ENCODE measurements at places on chromosomes 11 and 22. TPM values are rescaled to one million over a fixed set of nuclear protein-coding genes. Genes with fewer than 3 reads are reported as not detected.

- no peaks in the 10 kb centered on the region for H3K27me3 ChIP-seq
- H3K27ac ChIP-seq, result peak overlapping the region; percentile 7
- peak; percentile 57 for DNase-seq
- H3K4me1 ChIP-seq, result peaks cover 57% of the 10 kb centered on the region
- no peak overlapping the region for H3K4me3 ChIP-seq
Observed at GRCh38 chr11:14443638-14444037, 56.0 kb downstream of the COPB1 start.

DNA sequence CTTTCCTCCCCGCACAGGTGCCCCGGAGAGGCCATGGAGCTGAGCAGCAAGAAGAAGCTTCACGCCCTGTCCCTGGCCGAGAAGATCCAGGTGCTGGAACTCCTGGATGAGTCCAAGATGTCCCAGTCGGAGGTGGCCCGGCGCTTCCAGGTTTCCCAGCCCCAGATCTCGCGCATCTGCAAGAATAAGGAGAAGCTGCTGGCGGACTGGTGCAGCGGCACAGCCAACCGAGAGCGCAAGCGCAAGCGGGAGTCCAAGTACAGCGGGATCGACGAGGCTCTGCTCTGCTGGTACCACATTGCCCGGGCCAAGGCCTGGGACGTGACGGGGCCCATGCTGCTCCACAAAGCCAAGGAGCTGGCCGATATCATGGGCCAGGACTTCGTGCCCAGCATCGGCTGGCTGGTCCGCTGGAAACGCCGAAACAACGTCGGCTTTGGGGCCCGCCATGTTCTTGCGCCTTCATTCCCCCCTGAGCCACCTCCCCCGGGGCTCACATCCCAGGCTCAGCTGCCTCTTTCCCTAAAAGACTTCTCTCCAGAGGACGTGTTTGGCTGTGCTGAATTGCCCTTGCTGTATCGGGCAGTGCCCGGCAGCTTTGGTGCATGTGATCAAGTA lies 1.3 kb downstream of the TIGD3 start:
- DNase-seq, result peak; percentile 82
- H3K36me3 ChIP-seq, result peaks cover 4% of the 10 kb centered on the region
- peaks cover 5% of the 10 kb centered on the region for H3K4me1 ChIP-seq
- no peak overlapping the region for H3K27ac ChIP-seq
- H3K27me3 ChIP-seq, result no peaks in the 10 kb centered on the region

- no peaks in the 10 kb centered on the region for H3K4me1 ChIP-seq
- H3K36me3 ChIP-seq, result no peaks in the 10 kb centered on the region
- H3K4me3 ChIP-seq, result no peak overlapping the region
- H3K27me3 ChIP-seq, result peaks cover 20% of the 10 kb centered on the region
- H3K27ac ChIP-seq, result no peak overlapping the region
Observed at GRCh38 chr11:93652679-93653078, 8.8 kb upstream of the CEP295 start.

DNA sequence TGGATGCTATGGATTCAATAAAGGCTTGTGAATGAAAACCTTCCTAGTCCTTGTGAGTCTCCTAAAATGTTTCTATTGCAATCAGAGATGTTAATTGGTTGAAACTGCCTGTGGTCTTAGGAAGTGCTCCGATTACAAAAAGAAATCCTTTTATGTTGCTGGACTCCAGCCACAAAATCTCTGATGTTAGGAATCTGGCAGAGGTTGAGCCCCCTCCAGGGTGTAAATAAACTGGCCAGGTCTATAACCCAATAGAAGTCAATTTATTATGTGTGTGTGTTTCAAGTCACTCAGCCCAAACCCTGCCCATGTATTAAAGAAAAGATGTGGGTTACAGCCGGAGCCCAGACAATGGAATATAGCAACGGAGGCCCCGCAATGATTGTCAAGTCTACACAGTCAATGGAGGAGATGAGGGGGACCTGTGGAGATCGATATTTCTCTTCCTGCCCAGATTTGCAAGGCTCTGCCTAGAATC lies 218.1 kb upstream of the SORL1-AS1 start:
- peaks cover 38% of the 10 kb centered on the region for H3K4me1 ChIP-seq
- no peak overlapping the region for H3K4me3 ChIP-seq
- H3K27ac ChIP-seq, result no peak overlapping the region
- H3K27me3 ChIP-seq, result no peaks in the 10 kb centered on the region
- H3K36me3 ChIP-seq, result no peaks in the 10 kb centered on the region

GRCh38 chr11:1059759-1060158 lies 14.9 kb upstream of the MUC2 start:
- H3K4me3 ChIP-seq, result no peak overlapping the region
- H3K27me3 ChIP-seq, result no peaks in the 10 kb centered on the region
- no peak overlapping the region for H3K27ac ChIP-seq
- 0 out of 2 replicates have a peak, but pooled peaks cover 6% of the 10 kb centered on the region for H3K4me1 ChIP-seq

GRCh38 chr11:47060807-47061206 lies 115.9 kb downstream of the ARFGAP2 start:
- H3K4me1 ChIP-seq, result peaks cover 17% of the 10 kb centered on the region
- no peak overlapping the region for H3K4me3 ChIP-seq
- H3K36me3 ChIP-seq, result no peaks in the 10 kb centered on the region

DNA sequence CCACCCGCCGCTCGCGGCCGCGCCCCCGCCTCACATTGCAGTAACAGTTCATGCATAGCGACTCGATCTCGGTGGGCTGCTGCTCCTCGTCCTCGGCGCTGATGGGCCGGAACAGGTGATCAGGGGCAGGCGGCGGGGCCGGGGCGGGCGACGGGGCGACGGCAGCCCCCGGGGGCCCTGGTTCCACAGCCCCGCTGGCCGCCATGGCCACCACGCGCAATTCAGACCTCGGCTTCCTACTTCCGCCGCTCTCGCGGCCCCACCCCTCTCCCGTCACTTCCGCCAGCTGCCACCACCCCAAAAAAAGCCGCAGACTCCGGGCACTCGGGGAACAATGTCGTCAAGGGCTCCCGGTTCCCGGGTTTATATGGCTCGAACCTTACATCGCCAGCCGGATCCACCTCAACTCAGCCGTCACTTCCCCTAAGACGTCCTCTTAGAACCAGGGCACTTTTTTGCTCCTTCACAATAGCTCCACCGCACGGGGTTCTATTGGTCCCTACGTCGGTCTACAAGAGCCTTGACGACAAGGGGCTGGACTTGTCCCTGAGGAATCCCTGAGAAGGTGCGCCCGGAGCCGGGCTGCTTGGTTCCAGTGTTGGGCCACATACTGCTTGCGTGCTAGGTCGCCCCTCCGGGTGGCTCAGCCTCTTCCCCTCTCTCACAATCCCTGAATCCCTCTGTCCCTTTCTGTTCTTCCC lies at the start of gene ZPR1:
ZPR1 (minus strand) TSS at position 238 of the 701 bp plus-strand sequence; CDS start at position 205, 33 bp downstream.
- peak within 1 kb of the TSS; percentile 82 for H3K27ac ChIP-seq
- H3K4me3 ChIP-seq, result peak within 1 kb of the TSS; percentile 97
- H3K36me3 ChIP-seq, result peaks cover 32% of the 10 kb centered on the region
- peaks cover 24% of the 10 kb centered on the region for H3K4me1 ChIP-seq
- no peaks in the 10 kb centered on the region for H3K27me3 ChIP-seq

DNA sequence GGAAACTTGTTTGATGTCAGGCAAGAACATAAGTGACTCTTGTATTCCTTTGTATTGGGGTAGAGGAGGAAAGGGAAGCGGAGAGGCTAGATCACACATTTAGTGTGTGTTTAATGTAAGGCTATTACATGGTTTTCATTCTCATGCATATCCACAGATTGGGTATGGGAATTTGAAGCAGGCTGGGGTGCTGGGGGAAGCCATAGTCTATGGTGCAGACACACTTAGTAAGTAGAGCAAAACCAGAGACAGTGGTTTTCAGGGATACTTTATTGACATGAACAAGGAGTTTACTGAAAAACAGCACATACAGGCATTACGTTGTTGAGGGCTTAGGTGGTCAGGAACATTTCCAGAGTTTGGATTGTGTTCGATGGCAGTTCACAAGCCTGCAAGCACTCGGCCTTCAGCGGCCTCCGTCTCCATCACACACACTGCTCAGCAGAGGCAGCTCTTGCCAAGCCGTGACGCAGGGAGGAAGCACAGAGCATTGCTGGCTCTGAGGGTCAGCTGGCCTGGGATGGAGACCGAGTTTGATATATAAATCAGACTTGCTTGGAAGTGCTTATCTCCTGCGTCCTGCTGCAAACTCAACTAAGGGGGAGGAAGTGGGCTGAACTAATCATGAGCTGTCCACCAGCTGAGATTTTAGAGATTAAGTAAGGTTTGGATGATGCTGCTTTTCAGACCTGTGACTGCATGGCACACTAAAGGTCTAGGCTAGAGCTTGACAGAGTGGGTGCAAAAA lies 25.3 kb downstream of the SCN3B start:
- H3K36me3 ChIP-seq, result no peaks in the 10 kb centered on the region
- H3K4me1 ChIP-seq, result peaks cover 23% of the 10 kb centered on the region
- H3K27me3 ChIP-seq, result no peaks in the 10 kb centered on the region

GRCh38 chr22:45970705-45971407 lies 6.1 kb downstream of the WNT7B start:
- peak overlapping the region; percentile 63 for H3K4me3 ChIP-seq
- no peak overlapping the region for H3K27ac ChIP-seq
- H3K27me3 ChIP-seq, result peaks cover 42% of the 10 kb centered on the region

GRCh38 chr11:117313091-117313490 lies 3.0 kb downstream of the BACE1 start:
- H3K27me3 ChIP-seq, result no peaks in the 10 kb centered on the region
- H3K36me3 ChIP-seq, result no peaks in the 10 kb centered on the region
- H3K27ac ChIP-seq, result no peak overlapping the region
- H3K4me3 ChIP-seq, result no peak overlapping the region
- peaks cover 25% of the 10 kb centered on the region for H3K4me1 ChIP-seq
- DNase-seq, result no peak

GRCh38 chr22:26364066-26365015 lies 64.7 kb upstream of the ASPHD2 start:
- no peak overlapping the region for H3K27ac ChIP-seq
- no peaks in the 10 kb centered on the region for H3K27me3 ChIP-seq
- H3K4me1 ChIP-seq, result peaks cover 19% of the 10 kb centered on the region
- DNase-seq, result peak; percentile 90

DNA sequence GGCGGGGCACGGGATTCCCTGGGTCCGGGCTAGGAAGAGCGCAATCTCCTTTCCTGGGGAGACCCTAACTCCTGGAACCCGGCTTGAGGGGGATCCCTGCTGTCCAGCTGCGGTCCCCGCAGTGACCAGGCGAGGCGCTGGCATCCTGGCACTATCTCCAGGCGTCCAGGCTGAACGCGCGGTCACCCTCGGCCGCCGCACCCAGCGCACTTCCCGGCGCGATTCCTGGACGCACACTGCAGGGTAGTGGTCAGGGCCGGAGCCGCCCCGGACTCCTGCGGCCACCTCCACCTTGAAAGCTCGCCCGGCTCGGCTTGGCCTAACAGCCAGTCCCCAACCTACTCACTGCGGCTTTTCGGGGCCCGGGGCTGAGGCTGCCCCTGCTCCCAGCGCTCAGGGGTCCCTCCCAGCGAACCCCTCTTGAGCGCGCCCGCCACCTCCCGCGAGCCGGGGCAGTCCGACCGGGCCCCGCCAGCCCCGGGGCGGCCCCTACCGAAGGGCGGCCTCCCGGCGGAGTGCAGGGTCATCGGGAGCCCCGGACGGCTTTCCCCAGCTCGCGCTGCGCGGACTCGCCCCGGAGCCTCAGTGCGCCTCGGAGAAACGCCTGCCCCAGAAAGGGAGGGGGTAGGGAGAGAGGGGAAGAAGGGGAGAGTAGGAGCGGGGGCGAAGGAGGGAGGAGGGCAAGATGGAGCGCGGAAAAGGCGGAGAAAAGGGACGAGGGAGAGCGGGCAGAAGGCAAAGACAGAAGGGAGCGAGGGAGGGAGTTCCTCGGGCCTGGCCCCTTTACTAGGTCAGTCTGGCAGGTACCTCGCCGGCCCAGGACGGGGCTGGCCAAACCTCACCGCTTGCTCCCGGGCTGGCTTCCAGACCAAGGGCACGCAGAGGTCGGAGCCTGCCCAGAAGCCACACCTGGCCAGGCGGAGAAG lies 1.0 kb downstream of the POU2AF3 start:
- peak; percentile 71 for DNase-seq
- H3K27ac ChIP-seq, result no peak overlapping the region
- peak overlapping the region; percentile 68 for H3K4me3 ChIP-seq
- no peaks in the 10 kb centered on the region for H3K36me3 ChIP-seq

GRCh38 chr11:126893796-126894195 lies 106.8 kb downstream of the KIRREL3 start:
- H3K4me1 ChIP-seq, result peaks cover 16% of the 10 kb centered on the region
- no peak overlapping the region for H3K27ac ChIP-seq
- DNase-seq, result no peak
- peaks cover 10% of the 10 kb centered on the region for H3K36me3 ChIP-seq
- no peaks in the 10 kb centered on the region for H3K27me3 ChIP-seq
- H3K4me3 ChIP-seq, result no peak overlapping the region

- no peaks in the 10 kb centered on the region for H3K36me3 ChIP-seq
- H3K27ac ChIP-seq, result no peak overlapping the region
- no peaks in the 10 kb centered on the region for H3K27me3 ChIP-seq
Observed at GRCh38 chr11:61691380-61692156, 11.4 kb downstream of the DAGLA start.

The BIK gene
- total RNA-seq, result not detected

The PRAME gene
- not detected for total RNA-seq

The GATD1 gene
- 45.0 TPM for total RNA-seq

The PIH1D2 gene
- 0.86 TPM for total RNA-seq

The GAS2 gene
- 0.51 TPM for total RNA-seq

The RASSF10 gene
- not detected for total RNA-seq

The POU2AF2 gene
- total RNA-seq, result not detected

Data from GM23248 (cell line).